ENCODE measurements at places on chromosomes 1 and 21. TPM values are rescaled to one million over a fixed set of nuclear protein-coding genes. Genes with fewer than 3 reads are reported as not detected.

NENF gene
- 97.4 TPM for total RNA-seq

- no peak for DNase-seq
Measured at GRCh38 chr1:117780687-117781475, 148.5 kb downstream of the GDAP2 start.

- no peak for DNase-seq
Measured at GRCh38 chr1:212791261-212791675, 309 bp downstream of the NSL1 start.

DNA sequence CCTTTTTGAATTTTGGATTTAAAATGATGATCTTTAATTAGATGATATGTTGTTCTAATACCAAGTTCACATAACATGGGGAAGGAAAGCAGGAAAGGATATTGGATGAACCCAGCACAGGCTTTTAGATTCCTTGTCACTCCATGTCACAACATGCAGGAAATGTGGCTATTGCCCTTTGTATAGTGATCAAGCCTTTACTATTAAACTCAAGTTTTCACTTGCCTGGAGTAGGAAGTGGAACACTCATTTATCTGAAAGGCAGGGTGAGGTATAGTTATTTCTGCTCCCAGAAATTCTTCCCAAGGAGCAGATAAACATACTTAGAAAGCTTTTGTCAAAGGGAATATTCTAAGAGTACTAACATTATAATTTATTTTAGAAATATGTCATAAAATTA is 37.2 kb upstream of the BCAS2 start:
- no peak for DNase-seq

All from heart right ventricle (tissue), 16 donors.